AG08395 (cell line): ENCODE measurements at places on chromosomes 5 and 9.
A peak's percentile ranks its signal among the peaks of the same experiment; 100 is the strongest.

- DNase-seq = no peak
Observed at GRCh38 chr5:2459251-2459650, 292.2 kb downstream of the IRX2 start.

DNA sequence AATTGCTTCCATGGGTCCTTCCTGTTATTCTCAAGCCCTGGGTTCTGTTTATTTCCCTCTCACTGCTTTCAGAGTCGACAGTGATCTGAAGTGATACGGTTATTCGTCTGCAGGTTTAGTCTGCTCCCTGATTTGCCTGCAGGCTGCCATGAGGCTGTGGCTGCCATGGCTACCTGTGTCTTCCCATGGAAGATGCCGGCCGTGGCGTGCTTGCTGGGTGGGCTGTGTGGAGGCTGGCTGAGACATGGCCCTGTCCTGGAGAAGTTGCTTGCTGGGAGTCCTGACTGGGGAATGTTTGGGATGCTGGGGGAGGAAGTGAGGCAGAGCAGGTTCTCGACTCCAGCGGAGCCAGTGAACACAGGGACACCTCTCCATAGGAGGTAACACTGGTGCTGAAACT lies 104.1 kb upstream of the TBC1D2 start:
- no peak for DNase-seq

GRCh38 chr5:135190416-135191083 lies 156.5 kb upstream of the PITX1 start:
- DNase-seq = no peak

GRCh38 chr5:162824360-162824759 lies 613.0 kb upstream of the CCNG1 start:
- no peak for DNase-seq

GRCh38 chr5:134100283-134101091 lies 14.0 kb upstream of the TCF7 start:
- DNase-seq = no peak

- DNase-seq = no peak
Observed at GRCh38 chr9:12554636-12555035, 138.5 kb upstream of the TYRP1 start.

- no peak for DNase-seq
Observed at GRCh38 chr5:157479166-157479565, 19.2 kb downstream of the NIPAL4 start.

DNA sequence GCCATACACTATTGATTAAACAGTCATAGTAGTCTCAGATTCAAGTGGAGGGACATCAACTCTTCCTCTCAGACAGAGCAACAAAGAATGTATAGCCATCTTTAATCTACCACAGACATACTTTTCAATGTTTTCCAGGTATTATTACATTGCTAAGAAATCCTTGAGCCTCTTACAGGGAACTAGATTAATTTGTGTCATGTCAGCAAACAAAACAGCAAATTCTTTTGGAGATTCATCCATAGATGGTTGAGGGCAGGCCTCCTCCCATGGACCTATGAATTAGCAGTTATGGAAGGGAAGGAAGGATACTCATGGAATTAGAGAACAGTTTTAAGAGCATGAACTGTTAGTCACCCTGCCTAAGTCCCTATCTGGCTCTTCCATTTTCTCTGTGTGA lies 47.8 kb upstream of the ARRDC3 start:
- DNase-seq = no peak

DNA sequence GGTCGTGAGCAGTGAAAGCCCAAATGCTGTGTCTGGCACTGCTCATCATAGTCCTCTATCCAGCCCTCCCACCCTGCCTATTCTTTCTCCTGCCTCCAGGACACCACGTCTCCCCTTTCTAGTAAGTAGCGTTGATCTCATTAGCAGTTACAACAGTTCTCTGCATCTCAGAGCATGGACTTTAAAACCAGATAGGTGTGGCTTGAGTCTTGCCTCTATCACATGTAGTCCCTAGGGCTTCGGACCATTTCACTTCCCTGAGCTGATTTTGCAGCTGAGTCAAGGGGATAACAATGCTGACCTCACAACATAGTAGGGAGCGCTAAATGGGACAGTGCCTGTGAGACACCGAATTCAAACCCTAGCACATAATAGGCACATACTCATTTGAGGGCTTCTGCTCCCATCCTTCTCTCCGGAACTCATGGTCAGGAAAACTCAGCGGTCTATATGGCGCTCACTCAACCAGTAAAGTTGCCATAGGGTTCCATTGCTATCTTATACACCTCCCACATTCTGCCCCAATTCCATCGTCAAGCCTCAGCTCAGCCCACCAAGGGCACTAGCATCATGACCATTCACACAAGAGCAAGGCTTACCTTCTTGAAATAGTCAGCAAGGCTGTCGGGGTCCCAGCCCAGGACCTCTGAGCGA lies 515 bp downstream of the LCP2 start:
- DNase-seq = no peak

DNA sequence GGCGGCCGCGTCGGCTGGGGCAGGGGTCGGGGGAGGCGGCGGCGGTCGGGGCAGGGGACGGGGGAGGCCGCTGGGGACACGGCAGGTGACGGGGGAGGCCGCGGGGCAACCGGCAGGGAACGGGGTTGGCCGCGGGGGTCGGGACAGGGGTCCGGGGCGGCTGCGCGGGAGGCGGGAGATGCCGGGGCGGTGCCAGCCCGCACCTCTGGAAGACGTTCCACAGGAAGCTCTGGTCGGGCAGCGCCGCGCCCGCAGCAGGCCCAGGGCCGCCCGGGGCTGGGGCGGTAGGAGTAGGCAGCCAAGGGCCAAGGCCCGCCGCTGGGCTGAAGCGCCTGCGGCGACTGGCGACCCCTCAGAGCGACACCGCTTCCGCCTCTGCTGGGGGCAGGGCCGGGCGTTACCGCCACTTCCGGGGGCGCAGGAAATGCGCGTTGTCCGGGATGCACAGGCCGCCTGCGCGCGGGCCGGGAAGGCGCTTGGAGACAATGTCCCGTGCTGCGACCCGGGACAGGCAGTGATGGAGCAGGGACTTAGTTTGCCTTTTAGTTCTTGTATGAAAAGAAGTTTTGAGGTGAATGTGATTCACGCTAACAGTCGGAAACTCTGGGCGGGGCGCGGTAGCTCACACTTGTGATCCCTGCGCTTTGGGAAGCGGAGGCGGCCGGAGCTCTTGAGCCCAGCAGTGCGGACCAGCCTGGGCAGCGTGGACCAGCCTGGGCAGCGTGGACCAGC lies 110.0 kb upstream of the LPCAT1 start:
- DNase-seq = peak; percentile 76

GRCh38 chr9:136857581-136858412 lies 5.7 kb downstream of the MAMDC4 start:
- DNase-seq = no peak

DNA sequence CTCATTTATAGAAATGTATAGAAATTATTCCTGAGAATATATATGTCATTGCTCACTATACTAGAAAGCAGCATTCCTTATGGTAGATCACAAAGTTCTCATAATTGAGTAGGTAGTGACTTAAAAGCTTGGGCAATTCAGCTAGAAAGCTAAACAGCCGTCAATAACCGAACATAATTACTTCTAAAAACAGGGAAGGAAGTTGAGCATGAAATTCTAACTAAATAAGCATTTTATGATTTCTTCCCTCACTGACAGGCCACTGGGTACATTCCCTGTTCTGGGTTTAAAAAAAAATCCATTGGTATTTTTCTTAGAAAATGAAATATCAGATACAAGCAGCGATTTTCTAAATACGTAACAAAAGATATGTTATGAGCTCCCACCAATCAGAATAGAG lies 91.1 kb upstream of the DAB2 start:
- DNase-seq = no peak

DNA sequence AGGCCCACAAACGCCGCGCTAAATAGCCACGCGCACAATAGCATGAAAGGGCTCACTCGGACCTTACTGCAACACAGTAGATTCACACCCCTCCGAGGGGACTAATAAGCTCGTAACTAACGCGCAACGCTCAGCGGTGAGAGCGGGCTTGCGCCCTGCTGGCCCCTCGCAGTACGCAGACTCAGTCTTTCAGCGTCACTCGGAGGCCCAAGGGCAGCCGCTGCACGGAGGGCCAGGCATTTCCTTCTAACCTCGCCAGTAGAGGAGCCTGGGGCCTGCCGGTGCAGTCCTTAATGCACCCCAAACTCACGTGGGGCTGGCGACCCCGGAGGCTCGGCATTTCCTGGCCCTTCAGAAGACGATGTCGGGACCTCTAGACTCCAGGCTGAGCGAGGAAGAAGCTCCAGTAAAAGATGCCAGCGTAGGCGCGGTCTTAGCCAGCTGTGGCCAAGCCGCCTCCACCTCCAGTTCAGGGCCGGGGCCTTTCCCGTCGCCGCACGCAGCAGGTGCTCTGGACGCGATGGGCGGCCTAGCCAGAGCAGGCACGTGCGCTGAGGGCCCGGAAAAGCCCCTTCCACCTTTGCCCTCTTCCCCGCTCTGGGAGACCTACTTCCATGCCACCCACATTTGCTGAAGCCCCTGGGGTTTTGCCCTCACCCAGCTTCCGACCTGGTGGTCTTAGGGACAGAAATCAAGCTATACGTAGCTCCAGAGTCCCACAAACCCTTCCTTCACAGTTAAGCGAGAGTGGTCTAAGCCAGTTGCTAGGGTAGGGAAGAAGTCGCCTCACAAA lies 38.3 kb upstream of the TIFAB start:
- DNase-seq = no peak
